ENCODE measurements at places on chromosomes 11 and 22.

DNA sequence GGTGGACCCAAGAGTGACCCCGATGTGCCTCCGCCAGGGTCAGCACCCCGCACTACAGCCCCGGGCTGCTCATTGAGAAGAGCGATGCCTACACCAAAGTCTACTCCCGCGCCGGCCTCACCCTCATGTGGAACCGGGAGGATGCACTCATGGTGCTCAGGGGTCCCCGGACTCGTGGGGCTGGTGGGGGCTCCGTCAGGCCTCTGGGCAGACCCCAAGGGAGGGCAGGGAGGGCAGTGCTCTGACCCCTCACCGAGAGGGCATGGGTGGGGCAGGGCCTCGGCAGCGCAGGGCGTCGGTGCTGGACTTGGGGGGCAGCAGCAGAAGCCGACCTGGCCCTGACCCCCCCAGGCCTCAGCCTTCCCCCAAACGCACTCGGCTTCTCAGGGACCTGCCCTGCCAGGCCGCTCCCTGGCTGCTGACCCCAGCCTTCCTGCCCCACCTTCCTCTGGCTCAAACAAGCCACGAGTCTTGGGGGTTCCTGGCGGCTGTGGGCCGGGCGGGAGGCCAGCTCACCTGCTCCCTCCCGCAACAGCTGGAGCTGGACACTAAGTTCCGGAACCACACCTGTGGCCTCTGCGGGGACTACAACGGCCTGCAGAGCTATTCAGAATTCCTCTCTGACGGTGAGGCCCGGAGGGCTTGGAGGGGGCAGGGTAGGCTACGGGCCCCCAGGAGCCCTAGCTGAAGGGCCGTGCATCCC lies 2.9 kb downstream of the MUC2 start:
- DNase-seq = no peak

DNA sequence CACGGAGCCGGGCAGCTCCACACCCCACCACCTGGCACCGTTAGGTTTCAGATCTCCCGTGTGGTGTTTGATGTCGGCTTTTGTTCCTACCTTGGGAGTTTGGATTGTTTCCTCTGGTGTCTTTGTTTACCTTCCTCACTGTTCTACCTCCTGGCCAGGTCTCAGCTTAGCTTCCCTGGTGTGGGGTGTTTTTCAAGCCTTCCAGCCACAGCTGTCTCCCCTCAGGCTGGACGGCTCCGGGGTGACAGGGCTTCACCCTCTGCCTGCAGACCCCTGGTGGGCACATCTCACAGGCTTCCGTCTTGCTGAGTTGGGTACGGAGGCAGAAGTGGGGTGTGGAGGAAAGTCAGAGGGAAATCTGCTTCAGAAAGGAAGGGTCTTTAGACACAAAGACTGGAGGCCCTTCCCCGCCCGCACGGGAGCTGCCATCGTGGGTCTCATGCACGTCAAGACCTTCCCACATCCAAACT lies 59.6 kb upstream of the EMID1 start:
- no peak for DNase-seq

DNA sequence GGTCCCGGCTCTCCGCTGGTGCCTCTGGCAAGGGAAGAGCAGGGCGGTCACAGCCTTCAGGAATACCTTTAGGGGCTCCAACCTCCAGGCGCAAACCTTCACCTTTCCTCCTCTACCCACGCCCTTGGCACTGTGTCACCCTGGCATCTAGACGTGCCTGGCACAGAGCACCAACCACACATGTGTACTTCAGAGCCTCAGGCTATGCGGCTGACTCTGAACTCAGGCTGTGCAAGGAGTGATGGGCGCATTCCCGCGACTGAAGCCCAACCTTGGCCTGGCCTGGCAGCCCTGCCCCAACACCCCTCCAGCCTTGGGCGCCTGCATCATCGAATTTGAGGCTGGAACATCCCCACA lies 11.4 kb downstream of the SCARF2 start:
- DNase-seq = no peak

- DNase-seq = no peak
Observed at GRCh38 chr11:115578275-115578674, 74.1 kb upstream of the CADM1 start.

DNA sequence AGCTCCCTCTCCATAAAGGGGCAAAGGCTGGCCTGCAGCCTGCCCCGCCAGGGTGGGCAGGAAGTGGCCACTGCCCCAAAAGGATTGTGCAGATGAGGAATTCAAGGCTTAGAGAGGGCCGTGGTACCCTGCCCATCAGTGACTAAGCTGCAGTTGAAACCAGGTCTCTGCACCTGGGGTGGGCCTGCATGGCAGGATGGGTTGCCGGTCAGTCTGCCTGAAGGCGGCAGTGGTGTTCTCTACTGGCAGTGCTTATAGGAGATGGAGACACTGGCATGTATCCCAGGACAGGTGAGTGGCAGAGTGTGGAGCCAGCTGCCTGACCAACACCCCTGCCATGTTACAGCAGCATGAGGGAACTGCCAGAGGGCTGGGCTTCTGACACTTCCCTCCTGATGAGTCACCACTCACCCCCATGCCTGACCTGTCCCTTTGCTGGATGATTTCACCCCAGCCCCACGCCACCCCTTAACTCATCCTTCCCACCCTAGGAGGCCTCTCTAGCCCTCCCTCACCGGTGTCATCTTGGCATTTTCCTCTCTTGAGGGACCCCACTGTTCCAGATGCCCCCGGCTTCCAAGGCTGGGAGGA lies 70.2 kb upstream of the LMO1 start:
- DNase-seq = no peak

GRCh38 chr11:119338318-119338890 lies 2.3 kb downstream of the C1QTNF5 start:
- peak; percentile 68 for DNase-seq

DNA sequence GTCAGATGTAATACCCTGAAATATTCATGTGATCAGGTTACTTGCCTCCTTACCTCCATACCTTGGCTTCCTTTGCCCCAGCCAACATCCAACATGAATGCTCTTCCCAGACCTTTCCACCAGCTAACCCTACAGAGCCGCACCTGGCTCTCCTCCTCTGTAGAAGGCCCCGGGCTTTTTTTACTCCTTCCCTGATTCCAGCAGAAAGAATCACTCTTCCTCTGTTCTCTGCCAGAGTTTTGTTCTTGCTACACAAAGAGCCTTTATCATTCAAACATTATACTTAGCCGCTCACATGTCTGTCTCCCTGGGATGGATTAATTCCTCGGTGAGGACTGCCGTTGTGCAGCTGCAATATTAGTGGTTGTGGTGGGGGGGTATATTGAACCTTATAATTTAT lies 116.8 kb upstream of the GRAMD1B start:
- no peak for DNase-seq

GRCh38 chr11:10021563-10021962 lies 272.5 kb downstream of the SBF2 start:
- no peak for DNase-seq

GRCh38 chr11:16356057-16356760 lies at the start of gene SOX6:
SOX6 (minus strand) TSS chr11:16356546; CDS start chr11:16341248, 15,298 bp downstream.
- DNase-seq = peak; percentile 7

GRCh38 chr11:17649261-17649660 lies 70.1 kb upstream of the MYOD1 start:
- no peak for DNase-seq

GRCh38 chr11:70505761-70506657 lies 107.7 kb downstream of the CTTN start:
- DNase-seq = no peak

DNA sequence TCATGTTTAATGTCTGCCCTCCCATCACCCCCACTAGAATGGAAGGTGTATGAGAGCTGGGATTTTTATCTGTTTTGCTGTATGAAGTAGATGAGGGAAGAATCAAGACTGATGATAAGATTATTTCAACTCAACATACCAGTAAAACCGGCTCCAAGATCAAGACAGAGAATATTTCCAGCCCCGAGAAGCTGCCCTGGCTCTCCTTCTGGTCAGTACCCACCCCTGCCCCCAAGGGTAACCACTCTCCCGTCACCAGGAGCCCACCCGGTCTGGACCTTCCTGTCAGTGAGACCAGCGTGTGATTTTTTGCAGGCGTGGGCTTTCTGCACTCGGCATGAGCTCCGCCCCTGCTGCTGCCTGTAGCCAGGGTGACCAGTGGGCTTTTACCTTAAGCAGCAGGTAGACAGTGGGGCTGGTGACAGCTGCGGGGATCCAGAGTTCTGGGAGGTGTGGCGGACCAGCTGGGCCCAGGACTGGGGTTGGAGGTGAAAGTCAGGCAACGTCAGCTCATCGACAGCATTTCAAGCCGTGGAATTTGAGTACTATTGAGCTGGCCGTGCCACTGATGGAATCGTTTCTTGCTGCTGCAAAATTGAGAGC lies 25.6 kb downstream of the RPL3 start:
- DNase-seq = no peak

- DNase-seq = no peak
Observed at GRCh38 chr11:108914981-108915380, 250.1 kb downstream of the DDX10 start.

GRCh38 chr22:49617866-49618676 lies 209.6 kb downstream of the BRD1 start:
- no peak for DNase-seq

DNA sequence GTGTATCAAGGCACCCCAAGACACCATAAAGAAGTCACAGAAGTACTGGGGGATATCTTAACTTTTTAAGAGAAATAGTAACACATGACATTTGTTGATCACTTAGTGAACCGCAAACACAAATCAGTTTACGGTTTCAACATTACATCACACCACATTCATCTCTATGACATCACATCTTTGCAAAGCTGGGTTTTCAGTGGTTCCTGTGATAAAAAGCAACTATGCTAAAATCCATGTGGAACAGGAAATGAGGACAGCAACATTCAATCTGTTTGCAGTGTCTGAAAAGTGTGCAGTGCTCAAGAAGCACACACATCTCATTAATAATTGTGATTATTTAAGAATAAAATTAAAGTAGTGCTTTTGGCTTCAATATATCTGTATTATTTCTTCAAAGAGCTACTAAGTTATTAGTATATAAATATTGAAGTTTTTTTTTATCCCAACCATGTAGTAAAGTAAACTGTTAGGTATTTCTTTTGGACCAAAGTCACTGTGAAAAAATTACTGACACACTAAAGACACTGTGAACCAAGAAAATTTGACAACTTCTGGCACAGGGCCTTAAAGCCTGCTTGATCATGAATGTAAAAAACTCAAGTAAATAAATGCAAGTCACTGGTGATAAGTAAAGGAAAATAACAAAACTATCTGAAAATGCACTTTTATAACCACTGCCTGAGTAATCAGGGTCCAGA lies 156.0 kb upstream of the SOX6 start:
- no peak for DNase-seq

GRCh38 chr11:48025293-48025983 lies 45.1 kb downstream of the PTPRJ start:
- DNase-seq = no peak

GRCh38 chr11:107915229-107915628 lies 13.0 kb upstream of the RAB39A start:
- DNase-seq = no peak

DNA sequence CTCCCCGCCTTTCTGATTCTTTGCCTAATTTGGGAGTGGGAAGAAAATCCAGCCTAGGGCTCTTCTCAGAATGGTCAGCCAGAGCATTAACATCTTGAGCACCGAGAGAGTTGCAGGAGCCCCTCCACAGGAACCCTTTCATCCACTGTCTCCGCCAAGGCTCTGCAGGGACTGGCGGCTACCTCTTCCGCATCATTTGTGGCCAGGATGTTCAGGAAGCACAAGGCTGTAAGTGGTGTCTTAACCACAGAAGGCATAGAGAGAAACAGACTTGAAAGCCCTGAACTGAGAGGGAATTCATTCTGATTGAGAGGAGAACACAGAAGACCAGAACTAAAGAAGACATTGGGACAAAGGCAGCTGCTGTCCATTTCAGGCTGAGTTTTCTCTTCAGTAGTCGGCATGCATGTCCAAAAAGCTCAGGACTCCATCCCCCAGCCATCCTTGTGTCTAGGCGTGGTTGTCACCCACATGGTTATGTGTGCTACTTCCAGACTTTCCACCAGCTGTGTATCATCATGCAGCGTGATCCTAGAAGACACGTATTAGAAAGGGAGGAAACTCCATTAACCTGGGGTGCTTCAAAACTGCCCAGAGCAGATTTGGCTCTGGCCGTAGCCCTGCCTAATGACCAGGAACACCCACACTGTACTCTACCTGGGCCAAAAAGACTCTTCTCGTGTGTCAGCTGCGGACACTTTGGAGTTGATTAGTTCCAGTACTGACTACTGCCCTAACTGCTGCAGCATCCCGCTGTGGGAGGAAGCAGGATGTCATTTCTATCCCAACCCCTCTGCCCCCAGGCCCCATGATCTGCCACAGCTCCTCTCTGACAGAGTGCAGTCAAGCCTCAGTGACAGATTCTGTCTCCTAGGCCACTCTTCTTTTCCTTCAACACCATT lies 725.1 kb downstream of the NTM start:
- DNase-seq = no peak

DNA sequence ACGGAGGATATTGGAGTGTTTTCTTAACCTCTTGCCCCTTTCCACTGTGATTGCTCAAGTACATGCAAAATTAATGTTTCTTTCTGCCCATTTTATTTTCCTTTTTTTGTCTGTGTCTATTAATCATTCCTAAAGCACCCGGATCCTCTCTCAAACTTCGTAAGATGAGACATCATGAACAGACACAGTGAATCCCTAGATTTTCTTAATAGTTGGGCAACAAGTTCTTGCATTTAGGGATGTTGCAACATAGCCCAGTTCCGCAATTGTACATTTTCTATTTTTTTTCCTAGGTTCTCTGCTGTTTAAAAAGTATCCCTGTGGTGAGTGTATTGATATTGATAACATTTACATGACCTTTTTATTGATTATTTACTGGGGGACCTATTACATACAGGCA lies 2.9 kb downstream of the FAM111A start:
- DNase-seq = no peak

DNA sequence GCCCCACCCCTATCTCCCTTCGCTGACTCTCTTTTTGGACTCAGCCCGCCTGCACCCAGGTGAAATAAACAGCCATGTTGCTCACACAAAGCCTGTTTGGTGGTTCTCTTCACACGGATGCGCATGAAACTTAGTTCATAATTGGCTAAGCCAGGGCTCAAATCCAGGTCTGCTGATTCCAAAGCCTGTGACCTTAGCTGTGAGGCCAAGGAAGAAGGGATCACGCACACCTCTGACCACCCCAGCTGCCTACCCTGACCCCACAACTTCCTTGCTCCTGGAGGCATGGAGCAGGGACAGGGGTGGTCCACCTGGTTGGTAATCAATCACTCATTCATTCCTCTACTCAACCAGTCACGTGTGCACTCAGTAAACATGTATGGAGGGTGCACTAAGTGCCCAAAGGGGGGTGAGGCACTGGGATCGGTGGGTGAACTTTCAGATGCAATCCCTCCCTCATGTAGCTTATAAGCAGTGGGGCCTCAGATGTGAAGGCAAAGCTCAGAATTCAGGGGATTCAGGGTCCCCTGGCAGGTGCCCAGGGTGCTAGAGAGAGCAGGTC lies 10.3 kb downstream of the FXYD2 start:
- DNase-seq = no peak

Data from anterior cingulate cortex (tissue), 58 donors.